Effector CD4-positive, alpha-beta T cell (primary cell): ENCODE measurements at places on chromosomes 12 and 14.

GRCh38 chr12:90940872-90941499 is 14.0 kb downstream of the CCER1 start:
- DNase-seq: no peak

DNA sequence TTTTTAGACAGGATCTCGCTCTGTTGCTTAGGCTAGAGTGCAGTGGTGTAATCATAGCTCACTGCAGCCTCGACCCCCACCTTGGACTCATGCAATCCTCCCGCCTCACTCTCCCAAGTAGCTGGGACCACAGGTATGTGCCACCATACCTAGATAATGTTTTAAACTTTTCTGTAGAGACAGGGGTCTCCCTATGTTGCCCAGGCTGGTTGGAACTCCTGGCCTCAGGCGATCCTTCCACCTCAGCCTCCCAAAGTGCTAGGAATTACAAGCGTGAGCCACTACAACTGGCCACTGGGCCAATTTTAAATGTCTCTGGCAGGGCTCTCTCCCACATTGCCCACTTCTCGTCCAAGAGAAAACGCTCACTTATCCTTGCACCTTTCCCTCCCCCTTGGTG is 66.5 kb upstream of the DACT1 start:
- DNase-seq: no peak

GRCh38 chr12:67430708-67431335 is 161.7 kb downstream of the CAND1 start:
- DNase-seq: no peak

GRCh38 chr14:37583358-37584210 is 11.5 kb downstream of the FOXA1 start:
- DNase-seq: no peak

DNA sequence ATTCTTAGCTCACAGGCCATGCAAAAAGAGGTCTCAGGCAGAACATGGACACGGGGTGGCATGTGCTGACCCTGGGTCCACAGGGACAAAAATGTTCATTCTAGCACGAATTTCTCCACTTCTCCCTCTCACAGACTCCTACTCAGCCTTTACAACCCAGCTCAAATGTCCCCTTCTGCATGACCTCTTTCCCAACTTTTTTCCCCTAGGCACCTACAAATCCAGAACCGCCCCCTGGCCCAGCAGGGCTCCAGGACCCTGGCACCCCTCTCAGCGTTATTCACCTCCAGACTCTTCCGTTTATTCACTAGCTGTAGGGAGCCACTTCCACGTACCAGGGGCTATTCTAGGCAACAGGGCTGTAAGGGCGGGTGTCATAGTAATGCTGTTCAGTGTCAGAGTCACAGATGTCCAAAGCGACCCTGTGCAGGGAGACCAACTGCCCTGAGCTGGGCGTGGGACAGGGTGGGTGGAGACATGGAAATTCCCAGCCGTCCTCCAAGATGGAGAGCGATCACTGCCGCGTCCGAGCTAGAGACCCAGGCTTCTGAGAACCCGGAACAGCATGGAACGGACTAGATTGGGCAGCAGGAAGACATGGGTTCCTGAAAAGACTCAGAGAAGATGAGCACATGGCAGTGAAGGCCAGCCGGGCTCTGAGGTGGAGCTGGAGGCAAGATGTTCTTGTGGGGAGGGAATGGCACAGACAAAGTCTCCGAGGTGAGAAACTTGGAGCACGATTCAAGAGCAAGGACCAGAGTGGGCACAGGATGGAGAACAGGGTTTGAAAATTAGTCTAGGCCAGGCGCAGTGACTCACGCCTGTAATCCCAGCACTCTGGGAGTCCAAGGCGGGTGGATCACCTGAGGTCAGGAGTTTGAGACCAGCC is 274.9 kb upstream of the RTL1 start:
- DNase-seq: no peak

- no peak for DNase-seq
Observed at GRCh38 chr14:100363053-100363452, 39.9 kb downstream of the SLC25A47 start.

GRCh38 chr14:85534458-85535293 is 4.7 kb downstream of the FLRT2 start:
- no peak for DNase-seq

DNA sequence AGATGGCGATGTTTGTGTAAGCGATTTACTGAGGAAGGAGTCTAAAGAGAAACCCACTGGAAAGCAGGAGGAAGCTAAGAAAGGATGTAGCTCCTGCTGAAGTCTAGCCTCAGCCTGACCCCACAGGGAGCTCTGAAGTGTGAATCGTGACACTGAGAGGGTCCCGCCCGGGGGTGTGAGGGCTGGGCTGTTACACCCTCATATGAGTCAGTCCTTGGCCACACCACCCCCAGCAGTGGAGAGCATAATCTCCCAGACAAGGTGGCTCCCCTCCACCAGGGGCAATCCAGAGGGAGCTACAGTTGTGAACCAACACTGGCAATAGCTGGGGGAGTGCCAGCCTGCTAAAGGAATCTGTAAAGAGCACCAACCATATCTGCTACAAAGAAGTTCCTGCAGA is 31.5 kb downstream of the SVOP start:
- DNase-seq: no peak

- DNase-seq: no peak
Observed at GRCh38 chr14:32991691-32992090, 53.0 kb downstream of the NPAS3 start.

DNA sequence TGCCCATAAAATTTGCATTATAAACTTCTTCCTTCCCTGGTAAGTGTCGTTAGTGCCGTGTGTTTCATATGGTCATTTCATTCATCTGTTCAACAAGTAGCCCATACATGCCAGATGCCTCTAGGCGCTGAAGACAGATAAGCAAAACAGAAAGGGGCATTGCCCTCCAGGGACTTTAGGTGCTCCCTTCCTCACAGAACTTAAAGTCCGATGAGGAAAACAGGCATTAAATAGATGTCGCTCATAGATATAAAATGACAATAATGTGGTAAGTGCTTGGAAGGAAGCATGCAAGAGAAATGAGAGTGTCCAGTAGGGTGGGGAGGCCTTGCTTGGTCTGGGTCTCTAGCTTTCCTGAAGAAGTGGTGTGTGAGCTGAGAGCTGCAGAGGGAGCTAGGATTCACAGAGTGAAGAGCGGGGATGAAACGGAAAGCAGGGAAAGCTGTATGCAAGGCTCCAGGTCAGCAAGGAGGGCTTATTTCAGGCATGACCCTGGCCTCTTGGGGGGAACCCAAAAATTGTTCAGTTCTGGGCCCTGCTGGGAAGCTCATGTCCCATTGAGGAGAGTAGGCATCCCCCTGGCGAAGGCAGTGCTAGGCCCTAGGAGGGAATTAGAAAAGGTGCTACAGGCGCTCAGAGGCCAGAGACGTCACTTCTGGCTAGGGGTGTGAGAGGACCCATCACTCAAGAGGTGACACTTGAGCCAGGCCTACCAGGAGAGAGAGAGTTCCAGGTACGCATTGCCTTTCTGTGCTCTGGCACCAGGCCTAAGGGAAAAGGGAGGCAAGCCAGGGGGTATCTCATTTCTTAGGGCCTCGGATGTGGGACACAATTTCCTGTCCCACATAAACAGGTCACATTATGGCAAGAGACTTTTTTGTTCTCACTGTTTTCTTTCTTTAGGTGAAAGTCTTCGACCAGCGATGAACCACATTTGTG is 11.9 kb downstream of the UBE3B start:
- DNase-seq: no peak

DNA sequence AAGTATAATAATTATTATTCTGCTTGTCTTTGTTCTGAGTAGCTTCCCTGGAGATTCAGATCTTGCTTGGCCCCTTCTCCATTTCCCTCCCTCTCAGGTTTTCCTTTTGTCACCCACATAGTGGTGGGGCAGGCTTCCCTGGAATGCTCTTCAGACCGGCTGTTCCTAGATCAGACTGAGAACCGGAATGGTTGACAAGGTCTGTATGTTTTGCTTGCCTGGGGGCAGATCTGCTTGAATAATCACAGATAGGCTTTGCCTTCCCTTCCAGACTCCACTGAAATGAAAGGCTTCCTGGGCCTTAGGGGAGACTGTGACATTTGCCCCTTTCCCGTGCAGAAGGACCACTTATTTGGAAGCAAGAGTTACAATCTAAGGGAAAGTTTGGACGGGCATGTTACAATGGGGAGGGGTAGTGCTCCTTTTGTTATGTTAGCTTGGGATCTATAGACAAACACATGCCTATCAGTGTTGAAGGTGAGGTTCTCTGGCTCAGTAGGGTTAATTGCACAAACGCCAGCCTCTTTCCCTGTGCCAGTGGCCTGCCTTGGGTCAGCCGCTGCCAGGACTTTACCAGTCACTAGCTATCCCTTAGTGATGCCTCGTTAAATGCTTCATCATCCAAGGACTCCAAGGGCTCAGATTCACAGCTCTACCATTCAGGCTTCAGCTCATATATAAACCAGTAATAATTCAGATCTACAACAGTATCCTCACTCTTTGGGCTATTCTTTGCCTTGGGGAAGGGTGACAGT is 178.6 kb downstream of the SNAPC1 start:
- no peak for DNase-seq
